Non-pigmented ciliary epithelial cell (primary cell): ENCODE measurements at places on chromosomes 13 and 19.

- no peak for DNase-seq
These were observed 110.3 kb upstream of the ABCC4 start for GRCh38 chr13:95411428-95412040.

DNA sequence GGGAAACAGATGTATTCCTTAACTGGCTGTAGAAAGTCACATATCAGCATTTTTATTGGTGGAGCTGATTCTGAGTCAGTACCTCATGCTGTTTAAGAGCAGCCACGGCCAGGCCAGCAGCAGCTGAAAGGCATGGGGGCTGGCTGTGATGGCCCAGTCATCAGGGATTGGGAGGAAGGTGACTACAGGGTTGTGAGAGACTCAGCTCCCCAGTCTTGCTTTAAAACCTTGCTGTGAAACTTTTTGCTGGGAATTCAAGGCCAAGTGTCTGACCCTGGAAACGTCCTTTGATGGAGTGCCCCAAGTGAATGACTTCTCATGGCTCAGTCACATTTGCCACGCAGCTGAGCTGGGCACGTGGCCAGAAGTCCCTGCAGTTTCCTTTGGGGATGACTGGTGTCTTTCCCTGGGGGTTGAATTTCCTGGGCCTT lies 39.1 kb upstream of the RNF113B start:
- DNase-seq, result peak; percentile 69

- DNase-seq, result peak; percentile 86
These were observed at the start of gene ZNF43 for GRCh38 chr19:21835810-21836444. ZNF43 (minus strand) TSS chr19:21836182; CDS start chr19:21836038, 144 bp downstream.

DNA sequence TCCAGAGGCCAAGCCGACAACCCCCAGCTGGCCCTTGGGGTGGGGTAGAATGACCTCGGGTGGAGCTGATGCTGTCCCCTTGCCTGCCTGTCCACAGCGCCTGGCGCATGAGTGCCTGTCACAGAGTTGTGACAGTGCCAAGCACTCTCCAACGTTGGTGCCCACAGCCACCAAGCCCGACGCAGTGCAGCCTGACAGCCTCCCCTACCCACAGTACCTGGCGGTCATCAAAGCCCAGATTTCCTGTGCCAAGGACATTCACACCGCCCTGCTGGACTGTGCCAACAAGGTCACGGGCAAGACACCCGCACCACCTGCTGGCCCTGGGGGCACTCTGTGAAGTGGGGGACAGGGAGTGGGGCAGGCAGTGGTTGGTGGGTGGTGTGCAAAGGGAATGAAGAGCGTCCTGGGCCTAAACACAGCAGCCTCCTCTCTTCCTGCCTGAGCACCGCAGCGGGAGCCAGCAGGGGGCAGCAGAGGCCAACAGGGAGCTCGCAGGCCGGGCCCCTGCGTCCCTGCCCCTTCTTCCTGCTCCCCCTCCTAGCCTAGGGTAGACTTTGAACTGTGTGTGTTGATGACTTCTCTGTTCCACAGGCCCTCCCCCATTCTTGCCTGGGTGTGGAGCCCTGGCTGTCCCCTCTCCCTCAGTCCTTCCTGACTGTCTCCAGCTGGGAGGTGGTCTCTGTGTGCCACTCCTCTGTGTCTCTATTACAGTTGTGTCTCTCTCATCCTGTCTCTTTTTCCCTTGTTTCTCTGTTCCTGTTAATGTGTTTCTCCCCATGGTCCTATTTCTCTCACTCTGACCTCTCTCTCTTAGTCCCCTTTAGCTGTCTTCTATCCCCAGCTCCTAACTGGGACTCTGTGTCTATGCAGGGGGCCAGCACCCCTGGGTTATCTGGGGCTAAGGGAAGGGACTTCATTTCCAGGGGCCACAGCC lies 6.5 kb downstream of the MED29 start:
- no peak for DNase-seq

DNA sequence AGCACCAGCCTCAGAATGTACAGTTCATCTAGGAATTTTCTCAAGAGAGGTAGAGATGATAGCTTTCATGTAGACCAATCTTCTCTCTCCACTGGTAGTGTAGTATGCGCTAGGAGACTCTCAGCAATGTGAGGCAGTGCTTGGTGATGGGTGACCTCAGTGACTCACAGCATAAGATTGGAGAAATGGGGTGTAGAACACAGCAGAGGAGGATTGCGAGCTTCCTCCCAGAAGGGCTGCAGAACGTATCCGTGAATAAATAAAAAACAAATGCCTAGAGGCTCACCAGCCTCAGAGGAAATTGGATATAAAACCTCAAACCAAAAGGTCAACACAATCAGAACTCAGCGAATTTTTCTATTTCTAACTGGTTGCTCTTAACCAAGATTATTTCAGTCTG lies 182.9 kb upstream of the RXFP2 start:
- peak; percentile 49 for DNase-seq

- no peak for DNase-seq
These were observed 758 bp upstream of the TECR start for GRCh38 chr19:14528419-14529253.

GRCh38 chr13:43159026-43159461 lies 135.7 kb downstream of the DNAJC15 start:
- DNase-seq, result peak; percentile 45

GRCh38 chr19:9205501-9206113 lies 13.8 kb downstream of the OR7D4 start:
- peak; percentile 8 for DNase-seq

DNA sequence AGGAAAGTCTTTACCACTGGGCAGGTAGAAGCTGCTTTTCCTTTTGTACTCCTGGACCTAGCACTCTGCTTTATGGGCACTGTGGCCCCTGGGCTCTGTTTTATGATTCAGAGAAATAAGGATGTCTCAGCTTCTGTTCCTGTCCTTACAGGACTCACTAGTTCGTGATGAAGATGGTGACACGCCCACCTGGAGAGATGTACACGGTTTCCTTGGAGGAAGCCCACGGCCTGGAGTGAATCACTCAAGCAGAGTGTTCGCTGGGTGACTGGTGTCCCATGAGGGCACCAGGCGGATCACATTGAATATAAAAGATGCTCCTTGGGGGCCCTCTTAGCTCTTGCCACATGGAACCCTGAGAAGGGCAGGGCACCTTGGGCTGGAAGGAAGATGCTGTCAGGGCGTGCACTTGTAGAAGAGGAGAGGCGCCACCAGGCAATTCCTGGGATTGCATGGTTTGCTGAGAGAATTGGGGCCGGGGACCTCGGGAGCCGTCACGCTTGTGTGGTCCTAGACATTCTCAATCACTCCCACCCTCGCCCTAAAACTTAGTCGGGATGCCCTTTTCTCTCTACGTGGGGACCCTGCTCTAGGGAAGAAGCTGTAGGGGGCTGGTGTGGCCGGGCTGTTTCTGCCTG lies 202.6 kb downstream of the TSHZ3 start:
- DNase-seq, result no peak

GRCh38 chr19:11890634-11891033 lies 3.1 kb downstream of the ZNF69 start:
- DNase-seq, result no peak

- DNase-seq, result no peak
These were observed 9.4 kb downstream of the URAD start for GRCh38 chr13:27979001-27979643.

- no peak for DNase-seq
These were observed 34.6 kb downstream of the COL4A2 start for GRCh38 chr13:110341445-110342244.

DNA sequence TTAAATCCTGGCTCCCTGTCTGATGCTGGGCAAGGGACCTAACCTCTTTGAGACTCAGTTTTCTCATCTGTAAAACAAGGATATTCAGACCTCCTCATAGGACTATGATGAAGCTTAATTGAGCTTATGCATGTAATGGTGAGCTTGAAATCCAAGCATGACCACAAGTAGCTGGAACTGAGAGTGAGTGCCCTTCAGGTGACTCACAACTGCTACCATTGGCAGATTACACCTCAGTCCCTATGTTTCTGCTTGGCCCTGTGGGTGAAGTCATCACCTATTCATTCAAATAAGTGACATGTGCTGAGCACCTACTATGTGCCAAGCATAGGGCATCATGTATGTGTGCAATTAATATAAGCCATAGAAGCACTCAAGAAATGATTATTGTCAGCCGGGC lies 25.7 kb downstream of the NOVA2 start:
- DNase-seq, result no peak

DNA sequence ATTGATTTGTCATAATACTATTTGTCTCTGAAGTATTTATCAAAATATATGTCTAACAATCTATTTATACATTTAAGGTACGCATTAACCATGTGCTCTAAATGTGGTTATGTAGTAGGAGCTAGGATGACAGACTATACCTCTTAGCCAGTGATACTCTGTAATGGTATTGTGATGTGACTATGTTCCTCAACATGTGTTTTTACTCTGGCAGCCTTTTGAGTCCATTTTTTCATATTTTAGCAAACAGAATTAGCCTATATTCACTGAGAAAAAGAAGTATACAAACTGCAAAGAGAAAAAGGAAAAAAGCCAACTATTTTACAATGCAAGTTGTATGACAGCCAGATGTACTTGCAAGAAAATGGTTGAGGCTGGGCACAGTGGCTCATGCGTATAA lies 26.7 kb downstream of the MAB21L1 start:
- DNase-seq, result no peak

DNA sequence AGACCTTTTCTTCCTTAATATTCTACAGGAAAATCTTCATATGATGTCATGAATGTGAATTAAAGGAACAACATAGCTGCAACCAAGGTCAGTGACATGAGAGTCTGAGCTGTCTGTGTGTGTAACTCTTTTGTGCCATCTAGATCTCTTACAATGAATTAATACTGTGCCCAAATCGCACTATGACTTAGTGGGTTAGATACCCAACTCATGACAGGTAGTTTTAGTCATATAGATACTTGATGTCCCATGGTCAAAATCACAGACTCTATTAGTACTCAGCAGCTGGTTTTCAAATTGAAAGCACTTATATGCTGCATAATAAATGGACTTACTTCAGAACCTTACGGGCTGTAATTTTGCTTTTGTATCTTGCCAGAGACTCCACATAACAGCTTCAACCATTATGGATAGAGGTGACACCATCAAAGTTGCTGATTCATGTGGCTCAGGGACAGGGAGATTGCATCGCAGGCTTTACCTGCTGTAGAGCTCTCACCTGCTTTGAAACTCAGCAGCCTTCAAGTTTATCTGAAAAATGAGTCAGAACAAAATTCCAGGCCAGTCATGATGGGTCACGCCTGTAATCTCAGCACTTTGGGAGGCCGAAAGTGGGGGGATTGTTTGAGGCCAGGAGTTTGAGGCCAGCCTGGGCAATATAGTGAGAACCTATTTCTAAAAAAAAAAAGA lies 12.3 kb upstream of the ZNF283 start:
- no peak for DNase-seq

GRCh38 chr19:4737955-4738600 lies 14.4 kb upstream of the DPP9 start:
- no peak for DNase-seq

GRCh38 chr19:41327576-41328156 lies 17.7 kb downstream of the CCDC97 start:
- no peak for DNase-seq

- no peak for DNase-seq
These were observed 56.4 kb upstream of the MRI1 start for GRCh38 chr19:13707915-13708314.

GRCh38 chr19:7063764-7064418 lies 5.4 kb upstream of the MBD3L3 start:
- DNase-seq, result no peak

- DNase-seq, result no peak
These were observed 158.1 kb downstream of the ZNF486 start for GRCh38 chr19:20325151-20325550.

- no peak for DNase-seq
These were observed 35.4 kb downstream of the ARHGAP35 start for GRCh38 chr19:46896076-46896794.

DNA sequence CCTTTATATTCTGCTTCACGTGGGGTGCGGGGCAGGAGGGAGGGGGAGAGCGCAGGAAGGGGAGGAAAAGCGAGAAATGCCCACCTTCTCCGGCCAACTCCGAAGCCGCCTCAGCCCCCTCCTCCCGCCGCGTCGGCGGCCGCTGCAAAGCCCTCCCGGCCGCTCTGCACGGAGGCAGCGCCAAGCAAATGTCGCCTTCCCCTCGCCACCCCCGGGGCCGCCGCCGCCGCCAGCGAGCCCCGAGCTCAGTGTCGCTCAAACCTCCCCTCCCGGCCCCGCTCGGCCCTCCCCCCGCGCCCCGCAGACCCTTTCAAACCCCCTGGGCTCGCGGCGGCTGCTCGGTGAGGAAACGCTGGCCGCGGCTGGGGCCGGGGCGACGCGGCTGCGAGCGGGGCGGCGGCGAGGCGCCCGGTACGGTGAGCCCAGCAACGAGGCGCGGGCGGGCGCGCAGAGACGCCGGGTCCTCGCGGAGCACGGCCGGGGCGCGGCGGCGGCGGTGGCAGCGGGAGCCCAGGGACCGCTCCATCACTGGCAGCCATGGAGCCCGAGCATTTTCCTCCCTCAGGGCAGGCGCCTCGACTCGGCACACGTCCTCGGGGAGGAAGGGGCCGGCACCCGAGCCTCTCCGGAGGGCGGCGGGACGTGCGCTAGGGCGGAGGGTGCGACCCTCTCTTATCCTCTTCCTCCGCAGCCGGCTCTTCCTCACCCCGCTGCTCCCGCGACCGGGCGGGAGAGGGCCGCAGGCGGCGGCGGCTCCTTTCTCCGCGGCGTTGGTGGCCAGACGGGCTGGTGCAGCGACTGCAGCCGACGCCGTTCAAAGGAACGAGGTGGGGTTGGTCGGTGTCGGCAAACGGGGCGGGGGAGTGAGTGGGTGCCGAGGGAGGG lies 463 bp upstream of the TSC22D1 start:
- DNase-seq, result no peak

DNA sequence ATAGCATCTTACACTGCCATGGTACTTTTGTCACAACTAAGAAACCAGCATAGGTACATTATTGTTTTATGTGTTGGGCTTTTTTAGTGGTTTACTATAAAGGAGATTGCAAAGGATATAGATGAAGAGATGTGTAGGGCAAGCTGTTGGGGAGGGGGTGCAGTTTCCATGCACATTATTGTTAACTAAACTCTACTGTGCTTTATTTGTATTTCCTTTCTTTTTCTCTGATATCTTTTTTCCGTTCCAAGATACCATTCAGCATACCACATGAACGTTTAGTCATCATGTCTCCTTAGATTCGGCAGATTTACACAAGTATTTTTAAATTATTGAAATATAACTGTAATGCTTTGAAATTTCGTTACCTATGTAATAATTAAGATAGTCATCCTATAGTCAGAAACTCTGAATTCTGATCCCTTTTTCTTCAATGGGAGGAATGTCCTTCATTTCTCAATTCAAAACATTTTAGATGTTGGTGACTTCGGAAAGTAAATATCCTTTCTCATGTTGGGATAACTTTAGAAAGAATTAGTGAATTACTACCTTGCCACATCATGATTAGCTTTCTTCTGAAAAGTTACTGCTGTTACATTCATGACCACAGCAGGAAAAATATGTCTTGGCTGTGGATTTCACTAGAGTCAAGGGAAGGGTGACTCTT lies 82.8 kb downstream of the FRY start:
- no peak for DNase-seq

- DNase-seq, result no peak
These were observed 130.6 kb upstream of the VSTM2B start for GRCh38 chr19:29395111-29395733.
